IPS-NIHi11 (cell line): ENCODE measurements at places on chromosomes 3 and 15.

DNA sequence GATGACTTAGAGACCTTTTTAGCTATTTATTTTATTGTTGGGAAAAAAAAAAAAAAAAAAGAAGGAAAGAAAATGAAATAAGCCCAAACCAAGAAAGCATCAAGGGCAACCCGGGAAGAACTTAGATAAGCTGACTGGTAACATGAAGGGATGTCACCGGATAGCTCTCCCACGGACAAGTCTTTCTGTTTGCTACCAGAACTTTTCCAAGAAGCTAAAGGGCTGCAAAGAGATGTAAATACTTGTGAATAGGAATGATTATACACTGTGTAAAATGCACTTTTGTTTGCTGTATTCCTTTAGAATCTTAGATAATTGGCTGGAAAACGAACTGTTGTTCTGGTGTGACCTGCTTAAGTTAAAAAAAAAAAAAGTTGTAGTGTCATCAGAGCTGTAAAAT lies 2.8 kb downstream of the FOXB1 start:
- no peak for DNase-seq

GRCh38 chr15:75661100-75661755 lies 13.5 kb downstream of the SNX33 start:
- DNase-seq: peak; percentile 88

GRCh38 chr3:67699882-67700281 lies 45.5 kb upstream of the SUCLG2 start:
- no peak for DNase-seq

- no peak for DNase-seq
Observed at GRCh38 chr3:83934192-83935021, 1024.4 kb upstream of the CADM2 start.

- DNase-seq: peak; percentile 46
Observed at GRCh38 chr3:72255191-72255590, 470.2 kb upstream of the PROK2 start.

- no peak for DNase-seq
Observed at GRCh38 chr3:99537416-99537815, 101.0 kb upstream of the COL8A1 start.
